Heart right ventricle (tissue), 16 donors: ENCODE measurements at places on chromosomes 3 and 15.

- no peak for DNase-seq
- no peaks in the 10 kb centered on the region for H3K36me3 ChIP-seq
- no peak overlapping the region for H3K4me3 ChIP-seq
- H3K4me1 ChIP-seq, result no peaks in the 10 kb centered on the region
- no peak overlapping the region for H3K27ac ChIP-seq
Measured at GRCh38 chr3:55813268-55814097, 326.4 kb upstream of the WNT5A start.

GRCh38 chr3:79255702-79256101 is 512.1 kb downstream of the ROBO1 start:
- H3K4me1 ChIP-seq, result no peaks in the 10 kb centered on the region
- no peak overlapping the region for H3K27ac ChIP-seq
- no peak overlapping the region for H3K4me3 ChIP-seq
- H3K36me3 ChIP-seq, result no peaks in the 10 kb centered on the region
- H3K27me3 ChIP-seq, result no peaks in the 10 kb centered on the region
- DNase-seq, result no peak

- H3K4me3 ChIP-seq, result no peak overlapping the region
- H3K4me1 ChIP-seq, result no peaks in the 10 kb centered on the region
- DNase-seq, result no peak
- H3K27ac ChIP-seq, result no peak overlapping the region
- no peaks in the 10 kb centered on the region for H3K27me3 ChIP-seq
Measured at GRCh38 chr15:48679952-48680351, 34.4 kb upstream of the FBN1 start.

- H3K27me3 ChIP-seq, result no peaks in the 10 kb centered on the region
- H3K4me1 ChIP-seq, result peaks cover 29% of the 10 kb centered on the region
- DNase-seq, result peak; percentile 51
- H3K27ac ChIP-seq, result peak overlapping the region; percentile 46
- no peak overlapping the region for H3K4me3 ChIP-seq
Measured at GRCh38 chr3:9864200-9864927, 15.7 kb downstream of the CIDEC start.

- H3K4me1 ChIP-seq, result no peaks in the 10 kb centered on the region
- no peaks in the 10 kb centered on the region for H3K36me3 ChIP-seq
- H3K27ac ChIP-seq, result no peak overlapping the region
- no peak for DNase-seq
- H3K27me3 ChIP-seq, result no peaks in the 10 kb centered on the region
Measured at GRCh38 chr15:33098094-33099058, 96.1 kb downstream of the FMN1 start.

GRCh38 chr3:97882975-97883598 is 61.3 kb downstream of the CRYBG3 start:
- no peaks in the 10 kb centered on the region for H3K27me3 ChIP-seq
- no peak for DNase-seq
- no peaks in the 10 kb centered on the region for H3K36me3 ChIP-seq
- peaks cover 44% of the 10 kb centered on the region for H3K4me1 ChIP-seq
- peak overlapping the region; percentile 32 for H3K27ac ChIP-seq

GRCh38 chr15:69486481-69487110 is 34.0 kb downstream of the RPLP1 start:
- no peaks in the 10 kb centered on the region for H3K36me3 ChIP-seq
- H3K4me3 ChIP-seq, result no peak overlapping the region
- H3K27ac ChIP-seq, result no peak overlapping the region

- H3K36me3 ChIP-seq, result no peaks in the 10 kb centered on the region
- H3K4me1 ChIP-seq, result no peaks in the 10 kb centered on the region
- H3K4me3 ChIP-seq, result no peak overlapping the region
- H3K27ac ChIP-seq, result no peak overlapping the region
- no peak for DNase-seq
Measured at GRCh38 chr15:58649175-58649574, 100.3 kb downstream of the ADAM10 start.

- no peak for DNase-seq
- H3K36me3 ChIP-seq, result no peaks in the 10 kb centered on the region
- H3K27ac ChIP-seq, result no peak overlapping the region
- H3K27me3 ChIP-seq, result no peaks in the 10 kb centered on the region
- H3K4me1 ChIP-seq, result peaks cover 8% of the 10 kb centered on the region
- H3K4me3 ChIP-seq, result no peak overlapping the region
Measured at GRCh38 chr3:188037965-188038581, 115.9 kb upstream of the LPP start.

DNA sequence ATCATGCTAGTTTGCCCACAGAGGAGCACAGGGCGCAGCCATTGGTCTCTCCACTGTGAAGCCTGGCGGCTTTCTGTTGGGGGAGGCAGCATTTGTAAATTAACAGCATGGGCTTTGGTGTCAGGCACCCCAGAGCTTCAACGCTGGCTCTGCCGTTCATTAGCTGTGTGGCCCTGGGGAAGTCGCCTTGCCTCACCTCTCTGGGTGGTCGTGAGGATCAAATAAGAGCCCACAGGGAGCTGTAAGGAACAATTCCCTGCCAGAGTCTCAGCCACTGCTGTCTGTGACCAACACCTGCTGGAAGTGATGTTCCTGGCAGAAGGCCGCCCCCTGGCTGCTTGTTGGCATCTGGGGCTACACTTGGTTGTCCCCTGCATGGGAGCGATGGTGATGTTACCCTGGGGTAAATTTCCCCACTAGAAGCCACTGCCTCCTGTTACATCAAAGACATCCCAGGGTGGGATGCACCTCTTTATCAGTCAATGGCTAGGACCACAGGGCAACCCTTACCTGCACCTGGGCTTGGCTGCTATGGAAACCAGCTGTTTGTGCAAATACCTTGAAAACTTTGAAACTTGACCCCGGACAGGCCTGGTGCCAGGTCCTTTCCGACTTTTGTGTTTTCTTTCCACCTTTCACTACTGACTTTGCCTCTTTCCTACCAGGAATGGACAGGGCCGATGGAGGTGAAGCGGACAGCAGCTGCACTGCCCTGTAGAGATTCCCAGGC is 36.9 kb downstream of the DNASE1L3 start:
- H3K27me3 ChIP-seq, result no peaks in the 10 kb centered on the region
- peak; percentile 59 for DNase-seq
- no peaks in the 10 kb centered on the region for H3K36me3 ChIP-seq
- H3K4me3 ChIP-seq, result no peak overlapping the region
- peaks cover 42% of the 10 kb centered on the region for H3K4me1 ChIP-seq

- H3K36me3 ChIP-seq, result peaks cover 7% of the 10 kb centered on the region
- H3K4me1 ChIP-seq, result no peaks in the 10 kb centered on the region
- H3K4me3 ChIP-seq, result no peak overlapping the region
- H3K27me3 ChIP-seq, result no peaks in the 10 kb centered on the region
Measured at GRCh38 chr3:101643861-101644613, 32.9 kb downstream of the ZBTB11 start.

- H3K4me3 ChIP-seq, result no peak overlapping the region
- no peaks in the 10 kb centered on the region for H3K36me3 ChIP-seq
- no peak for DNase-seq
- H3K27me3 ChIP-seq, result no peaks in the 10 kb centered on the region
Measured at GRCh38 chr15:74511583-74511982, 29.4 kb upstream of the ARID3B start.

DNA sequence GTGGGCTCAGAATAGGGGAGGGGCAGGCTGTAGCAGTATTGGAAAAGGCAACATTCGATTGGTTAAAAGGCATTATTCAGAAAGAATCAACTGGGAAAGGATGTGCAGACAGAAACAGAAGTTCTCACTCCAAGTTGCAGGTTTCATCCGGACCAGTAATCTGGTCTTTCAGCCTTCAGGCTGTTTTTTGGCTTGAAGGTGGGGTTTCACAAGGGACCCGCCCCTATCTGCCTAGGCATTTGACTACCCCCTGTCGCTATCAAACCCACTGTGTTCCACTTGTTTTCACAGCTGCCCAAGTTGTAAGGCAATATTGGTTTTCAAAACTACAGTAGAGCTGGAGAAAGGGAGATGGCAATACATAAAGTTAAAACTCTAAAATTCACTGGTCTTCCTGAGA is 96.9 kb downstream of the VPS8 start:
- H3K27ac ChIP-seq, result no peak overlapping the region
- peaks cover 7% of the 10 kb centered on the region for H3K36me3 ChIP-seq
- no peak for DNase-seq
- H3K4me3 ChIP-seq, result no peak overlapping the region
- no peaks in the 10 kb centered on the region for H3K27me3 ChIP-seq
- H3K4me1 ChIP-seq, result no peaks in the 10 kb centered on the region

DNA sequence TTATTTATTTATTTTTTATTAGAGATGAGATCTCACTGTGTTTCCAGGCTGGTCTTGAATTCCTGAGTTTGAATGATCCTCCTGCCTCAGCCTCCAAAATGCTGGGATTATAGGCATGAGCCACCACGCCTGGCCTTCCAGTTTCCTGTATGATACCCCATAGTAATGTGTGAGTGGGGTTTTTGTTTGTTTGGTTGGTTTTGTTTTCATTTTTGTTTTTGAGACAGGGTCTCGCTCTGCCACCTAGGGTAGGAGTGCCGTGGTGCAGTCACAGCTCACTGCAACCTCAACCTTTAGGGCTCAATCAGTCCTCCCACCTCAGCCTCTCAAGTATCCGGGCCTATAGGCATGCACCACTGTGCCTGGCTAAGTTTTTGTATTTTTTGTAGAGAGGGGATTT is 30.9 kb downstream of the GOLM2 start:
- no peak overlapping the region for H3K4me3 ChIP-seq
- H3K36me3 ChIP-seq, result peaks cover 5% of the 10 kb centered on the region
- H3K27ac ChIP-seq, result no peak overlapping the region
- H3K4me1 ChIP-seq, result peaks cover 12% of the 10 kb centered on the region

- H3K27ac ChIP-seq, result peak overlapping the region; percentile 11
- peaks cover 27% of the 10 kb centered on the region for H3K4me1 ChIP-seq
- no peaks in the 10 kb centered on the region for H3K36me3 ChIP-seq
- no peaks in the 10 kb centered on the region for H3K27me3 ChIP-seq
- no peak for DNase-seq
Measured at GRCh38 chr3:149004622-149005021, 13.3 kb downstream of the GYG1 start.

DNA sequence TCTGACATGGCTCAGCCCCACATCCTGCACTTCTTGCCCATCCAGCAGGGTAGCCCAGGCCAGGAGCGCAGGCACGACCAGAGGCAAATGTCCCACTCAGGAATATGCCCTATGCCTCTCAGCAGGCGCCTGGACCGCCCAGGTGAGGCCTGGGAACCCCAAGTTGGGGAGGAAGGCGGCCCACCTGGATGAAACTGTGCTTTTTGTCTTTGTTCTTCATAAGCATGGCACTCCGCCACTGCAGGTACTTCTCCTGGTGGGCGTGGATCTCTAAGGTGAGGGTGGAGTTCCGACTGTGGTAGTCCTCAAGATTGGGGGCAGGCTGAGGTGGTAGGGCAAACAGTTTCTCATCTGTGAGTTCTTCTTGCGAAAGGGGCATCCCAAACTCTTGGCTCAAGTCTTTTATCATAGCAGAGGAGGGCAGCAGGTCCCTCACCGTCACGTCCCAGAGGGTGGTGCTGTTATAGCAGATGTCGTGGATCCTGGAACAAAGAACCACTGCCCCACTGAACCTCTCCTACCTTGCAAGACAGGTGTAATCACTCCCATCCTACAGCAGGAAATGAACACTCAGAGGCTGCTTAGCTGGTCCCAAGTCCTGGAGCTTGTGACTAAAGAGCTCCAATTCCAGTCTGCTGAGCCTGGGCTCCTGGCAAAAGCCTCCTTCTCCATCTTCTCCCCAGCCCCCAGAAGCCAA is 53.2 kb downstream of the ACAD9 start:
- H3K36me3 ChIP-seq, result no peaks in the 10 kb centered on the region
- H3K4me3 ChIP-seq, result no peak overlapping the region
- no peak for DNase-seq
- no peaks in the 10 kb centered on the region for H3K4me1 ChIP-seq
- no peak overlapping the region for H3K27ac ChIP-seq
- H3K27me3 ChIP-seq, result no peaks in the 10 kb centered on the region

- DNase-seq, result no peak
- no peak overlapping the region for H3K27ac ChIP-seq
- H3K36me3 ChIP-seq, result no peaks in the 10 kb centered on the region
- peaks cover 24% of the 10 kb centered on the region for H3K27me3 ChIP-seq
- no peak overlapping the region for H3K4me3 ChIP-seq
Measured at GRCh38 chr3:127207727-127208482, 15.0 kb downstream of the PRR23E start.

- no peak overlapping the region for H3K27ac ChIP-seq
- DNase-seq, result no peak
- no peaks in the 10 kb centered on the region for H3K4me1 ChIP-seq
- H3K36me3 ChIP-seq, result no peaks in the 10 kb centered on the region
Measured at GRCh38 chr3:137180220-137180619, 222.4 kb downstream of the IL20RB start.

GRCh38 chr3:196189566-196190347 is 21.4 kb downstream of the ZDHHC19 start:
- peak; percentile 7 for DNase-seq
- H3K4me1 ChIP-seq, result peaks cover 40% of the 10 kb centered on the region
- no peaks in the 10 kb centered on the region for H3K27me3 ChIP-seq

DNA sequence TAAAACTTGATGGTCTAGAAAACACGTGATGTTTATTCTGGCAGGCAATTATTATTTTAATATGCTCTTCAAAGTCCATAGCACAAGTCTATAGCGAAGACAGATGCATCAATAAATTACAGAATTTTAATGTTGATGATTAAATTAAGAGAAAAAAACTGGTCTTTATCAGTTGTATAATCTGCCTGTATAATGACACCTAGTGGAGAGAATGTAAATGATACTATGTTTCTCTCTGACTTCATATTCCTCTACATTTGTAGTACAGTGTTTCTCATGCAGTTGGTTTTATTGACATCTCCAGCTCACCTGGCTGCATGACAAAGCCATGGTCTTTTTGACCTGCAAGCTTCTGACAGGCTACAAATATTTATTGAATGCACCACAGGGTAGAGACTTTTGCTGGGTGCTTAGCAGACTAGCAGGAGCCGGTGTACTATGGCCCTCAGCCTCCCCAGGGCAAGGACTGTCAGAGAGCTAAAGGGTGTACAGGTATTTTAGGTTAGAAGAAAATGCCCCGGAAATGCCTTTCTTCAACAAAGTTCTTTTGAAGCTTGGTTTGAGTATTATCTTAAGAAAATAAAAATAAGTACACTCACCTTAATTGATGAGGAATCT is 289.9 kb downstream of the GAP43 start:
- no peaks in the 10 kb centered on the region for H3K27me3 ChIP-seq
- no peak overlapping the region for H3K27ac ChIP-seq
- no peaks in the 10 kb centered on the region for H3K36me3 ChIP-seq
- H3K4me3 ChIP-seq, result no peak overlapping the region
- no peaks in the 10 kb centered on the region for H3K4me1 ChIP-seq

- no peak for DNase-seq
- no peaks in the 10 kb centered on the region for H3K27me3 ChIP-seq
- no peak overlapping the region for H3K4me3 ChIP-seq
- H3K27ac ChIP-seq, result no peak overlapping the region
- peaks cover 24% of the 10 kb centered on the region for H3K36me3 ChIP-seq
Measured at GRCh38 chr3:101646726-101647125, 30.2 kb downstream of the ZBTB11 start.
